ENCODE measurements at places on chromosomes 6 and 20.

- no peak for DNase-seq
These were observed 30.8 kb downstream of the JAG1 start for GRCh38 chr20:10642856-10643559.

GRCh38 chr6:154468760-154469159 is 41.7 kb downstream of the CNKSR3 start:
- DNase-seq, result no peak

- DNase-seq, result no peak
These were observed 5.4 kb downstream of the IFNGR1 start for GRCh38 chr6:137213813-137214212.

DNA sequence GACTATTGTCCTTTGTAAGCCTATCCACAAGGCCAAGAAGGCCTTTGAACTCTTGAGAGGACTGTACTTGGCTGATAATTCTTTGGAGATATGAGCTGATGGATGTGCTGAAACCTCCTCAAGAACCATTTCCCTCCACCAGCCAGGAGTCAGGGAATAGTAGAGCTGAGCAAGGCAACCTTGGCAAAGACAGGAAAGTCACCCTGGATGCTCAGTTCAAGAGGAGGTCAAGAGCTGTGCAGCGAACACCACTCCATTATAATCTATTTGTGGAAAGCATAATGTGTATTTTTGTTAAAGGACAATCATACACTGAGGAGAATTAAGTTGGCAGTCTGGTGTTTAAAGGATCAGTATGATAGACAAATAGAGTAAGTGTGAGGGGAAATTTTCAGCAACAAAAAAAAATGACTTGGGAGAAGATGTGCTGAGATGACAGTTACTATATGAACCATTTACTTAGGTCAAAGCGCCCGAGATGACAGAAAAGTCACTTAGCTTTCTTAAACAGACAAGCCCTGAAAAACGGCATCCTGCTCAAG is 177.2 kb upstream of the COL21A1 start:
- no peak for DNase-seq

GRCh38 chr20:17558154-17558940 is 11.5 kb upstream of the DSTN start:
- no peak for DNase-seq

DNA sequence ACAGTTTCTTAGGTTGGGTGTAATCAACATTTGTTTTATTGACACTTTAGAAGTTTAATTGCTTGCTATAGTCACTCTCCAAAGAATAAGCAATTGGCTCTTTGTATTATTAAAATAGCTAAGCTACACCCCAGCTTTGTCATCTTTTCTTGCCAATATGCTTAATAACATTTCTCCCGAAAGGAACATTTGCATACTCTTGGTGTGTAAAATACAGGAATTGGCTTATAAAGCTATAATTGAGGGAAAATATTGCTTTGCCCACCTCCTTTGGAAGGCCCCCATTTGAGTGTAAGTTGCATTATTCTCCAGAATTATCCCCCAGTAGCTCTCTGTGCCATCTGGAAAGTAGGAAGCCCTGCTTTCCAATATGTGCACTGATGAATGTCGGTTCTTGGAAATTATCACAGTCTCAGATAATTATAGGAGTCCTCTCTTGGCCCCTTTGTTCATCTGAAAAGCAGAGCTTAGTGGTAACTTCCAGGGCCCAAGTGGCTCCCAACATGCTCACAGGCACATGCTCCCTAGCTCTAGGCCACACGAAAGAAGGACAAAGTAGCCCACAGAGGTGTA is 92.4 kb upstream of the B3GAT2 start:
- DNase-seq, result no peak
